ENCODE measurements at places on chromosomes 11 and 22.

GRCh38 chr11:32779136-32779535, 15.3 kb downstream of the CCDC73 start:
- DNase-seq, result no peak

- DNase-seq, result no peak
Observed at GRCh38 chr11:43328482-43328881, 16.7 kb downstream of the API5 start.

GRCh38 chr11:33936725-33937604, 45.1 kb upstream of the LMO2 start:
- DNase-seq, result no peak

GRCh38 chr11:63014408-63015055, 1.1 kb downstream of the SLC22A8 start:
- DNase-seq, result no peak

DNA sequence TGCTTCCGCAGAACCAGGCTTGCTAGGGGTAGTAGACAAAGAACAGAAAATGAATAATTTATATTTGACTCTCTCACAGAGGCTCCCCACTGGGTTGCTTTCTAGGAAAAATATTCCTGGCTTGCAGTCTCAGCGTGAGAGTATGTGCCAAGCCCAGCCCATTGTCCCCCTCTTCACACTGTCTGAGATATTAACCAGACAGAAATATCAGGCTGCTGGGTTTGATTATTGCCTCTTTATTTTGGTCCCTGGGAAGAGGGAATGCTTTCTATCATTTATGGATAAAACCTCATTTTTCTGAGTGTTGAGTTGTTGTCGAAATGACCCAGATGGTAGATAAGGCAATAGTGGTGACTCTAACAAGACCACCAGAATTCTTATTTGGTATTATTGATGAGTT, 367.9 kb downstream of the METTL15 start:
- DNase-seq, result no peak

- no peak for DNase-seq
Observed at GRCh38 chr11:417652-418342, 3.0 kb upstream of the SIGIRR start.

GRCh38 chr11:1740786-1741530, 9.4 kb downstream of the IFITM10 start:
- DNase-seq, result no peak

DNA sequence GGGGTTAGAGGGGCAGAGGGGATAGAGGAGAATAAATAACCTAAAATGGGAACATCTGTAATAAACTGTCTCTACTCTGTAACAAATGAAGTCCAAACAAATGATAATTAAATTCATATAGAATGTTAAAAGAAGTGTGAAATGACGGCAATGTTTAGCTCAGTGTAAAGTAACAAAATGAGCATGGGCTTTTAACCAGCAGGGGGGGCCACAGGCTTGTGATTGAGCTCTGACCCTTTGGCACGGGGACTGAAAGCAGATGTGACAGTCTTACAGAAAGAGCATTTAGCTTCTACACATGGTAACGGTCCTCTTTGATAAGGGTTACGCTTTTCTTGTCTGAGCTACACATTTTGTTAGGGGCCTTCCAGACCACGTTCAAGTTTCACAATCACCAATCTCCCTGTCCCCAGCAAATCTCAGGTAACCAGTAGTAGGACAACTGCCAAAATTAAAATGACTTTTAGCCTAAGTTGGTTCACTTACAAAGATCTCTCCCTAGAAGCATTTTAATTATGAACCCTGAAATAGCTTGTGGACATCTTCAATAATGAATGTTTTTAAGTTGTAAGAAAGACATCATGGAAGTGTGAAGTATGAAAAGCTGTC, 262.5 kb downstream of the DCDC1 start:
- DNase-seq, result no peak

DNA sequence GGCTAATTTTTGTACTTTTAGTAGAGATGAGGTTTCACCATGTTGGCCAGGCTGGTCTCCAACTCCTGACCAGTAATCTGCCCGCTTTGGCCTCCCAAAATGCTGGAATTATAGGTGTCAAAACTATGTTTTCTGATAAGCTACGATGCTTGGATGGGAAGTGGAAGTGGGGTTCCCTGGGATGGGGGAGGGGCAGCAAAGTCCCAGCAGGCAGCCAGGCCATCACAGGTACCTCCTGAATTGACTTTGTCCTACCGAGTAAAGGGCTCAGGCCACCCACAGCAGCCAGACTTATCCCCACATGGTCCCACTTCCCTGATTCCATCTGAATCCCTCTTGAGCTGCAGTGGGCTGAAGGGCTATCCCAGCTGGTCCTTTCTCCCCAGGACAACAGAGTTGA, 6.9 kb downstream of the FTH1 start:
- no peak for DNase-seq

All from smooth muscle cell of the brain vasculature (primary cell).